ENCODE measurements at places on chromosomes 12 and 14. TPM values are rescaled to one million over a fixed set of nuclear protein-coding genes. Genes with fewer than 3 reads are reported as not detected.

Gene NUAK1
- 4.6 TPM for polyA plus RNA-seq

Gene GPRC5A
- polyA plus RNA-seq: 46.8 TPM

Gene PLXNC1
- 15.1 TPM for polyA plus RNA-seq

Gene PPP1R1A
- polyA plus RNA-seq: not detected

Gene ABCD2
- 0.14 TPM for polyA plus RNA-seq

GRCh38 chr12:10392394-10392930 is 2.6 kb upstream of the KLRK1 start:
- DNase-seq: peak; percentile 91

DNA sequence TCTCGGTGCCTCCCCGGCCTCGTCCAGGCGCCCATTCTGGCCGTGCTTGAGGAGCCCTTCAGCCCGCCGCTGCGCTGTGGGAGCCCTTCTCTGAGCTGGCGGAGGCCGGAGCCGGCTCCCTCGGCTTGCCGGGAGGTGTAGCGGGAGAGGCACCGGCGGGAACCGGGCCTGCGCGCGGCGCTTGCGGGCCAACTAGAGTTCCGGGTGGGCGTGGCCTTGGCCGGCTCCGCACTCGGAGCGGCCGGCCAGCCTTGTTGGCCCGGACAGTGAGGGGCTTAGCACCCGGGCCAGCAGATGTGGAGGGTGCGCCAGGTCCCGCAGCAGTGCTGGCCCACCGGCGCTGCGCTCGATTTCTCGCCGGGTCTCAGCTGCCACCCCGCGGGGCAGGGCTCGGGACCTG is 168.7 kb upstream of the RPL10L start:
- DNase-seq: no peak

All from fibroblast of lung (primary cell).